ENCODE measurements at places on chromosomes 5 and 9. TPM values are rescaled to one million over a fixed set of nuclear protein-coding genes. Genes with fewer than 3 reads are reported as not detected.

- no peak for DNase-seq
Measured at GRCh38 chr5:179608131-179608581, 15.3 kb downstream of the HNRNPH1 start.

DNA sequence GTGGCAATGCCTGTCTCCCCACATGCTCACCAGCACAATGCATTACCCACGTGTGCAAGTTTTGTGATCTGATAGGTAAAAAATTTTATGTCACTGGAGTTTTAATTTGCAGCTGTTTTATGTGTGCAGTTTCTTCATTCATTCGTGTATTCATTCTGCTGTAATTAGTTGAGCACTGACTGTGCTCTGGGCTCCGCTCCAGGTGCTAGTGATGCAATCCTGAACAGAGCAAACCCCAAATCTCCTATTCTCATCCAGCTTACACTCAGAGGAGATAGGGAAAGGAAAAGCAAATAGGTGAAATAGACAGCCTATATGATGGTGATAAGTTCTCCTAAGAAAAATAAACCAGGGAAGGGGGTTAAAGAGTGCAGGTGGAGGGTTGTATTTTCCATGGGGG lies 148.4 kb downstream of the TENT4A start:
- DNase-seq = no peak

SMAD5 gene
- 60.8 TPM for polyA plus RNA-seq

IFNE gene
- 0.61 TPM for polyA plus RNA-seq

PCDHA9 gene
- not detected for polyA plus RNA-seq

GRCh38 chr9:87585123-87585855 lies 87.6 kb downstream of the DAPK1 start:
- no peak for DNase-seq

CDH9 gene
- not detected for polyA plus RNA-seq

GRCh38 chr9:91858213-91859030 lies 91.6 kb downstream of the ROR2 start:
- DNase-seq = no peak

GRIA1 gene
- not detected for polyA plus RNA-seq

PNPLA7 gene
- 0.25 TPM for polyA plus RNA-seq

GRCh38 chr9:98256756-98257155 lies 1.3 kb upstream of the TBC1D2 start:
- no peak for DNase-seq

DNA sequence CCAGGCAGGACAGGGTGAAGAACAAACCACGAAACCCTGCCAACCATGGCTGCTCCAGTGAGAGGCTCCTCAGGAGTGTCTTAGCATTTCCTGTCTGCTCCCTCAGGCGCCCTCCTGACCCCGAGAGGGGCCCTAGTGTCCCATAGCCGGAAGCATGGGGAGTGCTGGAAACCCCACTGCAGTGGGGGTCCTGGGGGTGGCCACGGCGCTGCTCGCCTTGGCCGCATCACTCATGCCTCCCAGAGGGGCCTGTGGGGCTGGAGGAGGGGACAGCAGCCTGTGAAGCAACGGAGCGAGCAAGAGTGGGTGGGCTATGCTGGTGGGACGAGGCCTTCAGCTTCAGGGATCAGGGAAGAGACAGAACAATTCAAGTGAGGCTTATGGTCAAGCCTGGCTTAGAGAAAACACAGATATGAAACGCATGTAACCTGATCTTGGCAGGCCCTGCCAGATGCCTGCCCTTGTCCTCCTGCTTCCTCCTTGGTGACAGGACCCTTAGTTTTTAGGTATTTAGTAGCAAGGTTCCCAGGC lies 219.1 kb downstream of the FANCC start:
- no peak for DNase-seq

DNA sequence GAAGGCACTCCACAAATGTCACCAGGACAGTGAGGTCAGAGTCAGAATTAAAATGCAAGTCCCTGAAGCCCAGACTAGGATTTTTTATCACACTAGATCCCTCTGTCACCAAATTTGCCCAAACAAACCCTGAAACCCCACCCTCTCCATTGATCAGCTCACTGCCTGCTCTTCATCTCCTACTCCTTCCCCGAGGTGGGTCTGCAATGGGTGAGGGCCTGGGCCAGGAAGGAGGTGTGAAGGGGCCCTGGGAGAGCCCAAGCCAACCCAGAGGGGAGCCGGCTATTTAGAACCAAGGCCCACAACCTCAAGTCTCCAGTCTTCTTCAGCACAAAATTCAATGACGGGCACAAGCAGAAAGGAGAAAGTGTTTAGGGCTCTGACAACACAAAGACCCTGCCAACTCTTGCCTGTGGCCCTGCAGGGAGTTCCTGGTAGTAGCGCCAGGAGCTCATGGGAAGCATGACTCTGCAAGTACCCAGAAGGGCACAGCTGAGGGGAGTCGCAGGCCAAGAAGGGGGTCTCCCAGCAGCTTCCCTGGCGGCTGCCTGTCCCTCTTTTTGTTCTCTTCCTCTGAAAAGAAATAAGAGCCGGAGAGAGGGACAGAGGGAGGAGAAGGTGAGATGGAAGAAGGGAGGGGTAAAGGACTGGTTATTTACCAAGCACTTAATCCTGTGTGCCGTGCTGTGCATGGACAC lies 5.5 kb downstream of the FOXI1 start:
- no peak for DNase-seq

GRCh38 chr5:160029004-160029403 lies 20.1 kb downstream of the TTC1 start:
- DNase-seq = no peak

DNA sequence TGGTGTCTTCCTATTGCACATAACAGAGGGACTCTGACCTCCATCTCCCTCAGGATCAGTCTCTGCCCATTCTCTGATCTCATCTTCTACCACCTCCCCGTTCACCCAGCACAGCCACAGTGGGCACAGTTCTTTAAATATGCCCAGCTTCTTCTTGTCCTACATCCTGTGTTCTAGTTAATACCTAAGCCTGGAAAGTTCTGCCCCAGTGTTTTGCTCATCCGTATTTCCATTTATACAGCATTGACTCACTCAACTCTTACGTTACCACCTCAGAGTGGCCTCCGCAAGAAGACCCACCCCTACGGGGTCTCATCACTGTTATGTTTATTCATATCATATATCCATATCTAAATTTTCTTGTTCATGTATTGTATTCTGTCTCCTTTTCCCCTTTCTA lies 315.5 kb downstream of the ADGRV1 start:
- DNase-seq = no peak

GRCh38 chr9:83238871-83239640 lies 176.1 kb upstream of the RASEF start:
- no peak for DNase-seq

DNA sequence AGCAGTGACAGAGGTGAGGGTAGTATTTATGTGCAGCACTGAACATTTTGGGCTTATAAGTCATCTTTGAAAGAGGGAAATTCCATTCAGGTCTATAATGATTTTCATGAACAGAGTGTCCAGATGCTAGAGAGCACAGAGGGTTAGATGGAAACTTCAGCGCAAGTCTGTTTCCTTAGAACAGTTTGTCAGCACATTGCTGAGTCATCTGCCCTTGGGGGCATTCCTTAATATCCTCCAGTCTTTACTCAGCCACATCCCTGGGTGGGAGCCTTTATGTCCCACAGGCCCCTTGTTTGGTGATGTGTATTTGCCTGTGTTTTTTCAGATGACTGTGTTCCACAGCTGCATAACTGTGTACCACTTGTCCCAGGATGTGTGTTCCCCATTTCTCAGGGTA lies 138.5 kb upstream of the S1PR3 start:
- DNase-seq = peak; percentile 92

GRCh38 chr9:71025201-71025600 lies 96.2 kb downstream of the TRPM3 start:
- no peak for DNase-seq

FRMD3 gene
- 0.03 TPM for polyA plus RNA-seq

GRCh38 chr5:80620211-80620610 lies 34.2 kb upstream of the MSH3 start:
- DNase-seq = no peak

DNA sequence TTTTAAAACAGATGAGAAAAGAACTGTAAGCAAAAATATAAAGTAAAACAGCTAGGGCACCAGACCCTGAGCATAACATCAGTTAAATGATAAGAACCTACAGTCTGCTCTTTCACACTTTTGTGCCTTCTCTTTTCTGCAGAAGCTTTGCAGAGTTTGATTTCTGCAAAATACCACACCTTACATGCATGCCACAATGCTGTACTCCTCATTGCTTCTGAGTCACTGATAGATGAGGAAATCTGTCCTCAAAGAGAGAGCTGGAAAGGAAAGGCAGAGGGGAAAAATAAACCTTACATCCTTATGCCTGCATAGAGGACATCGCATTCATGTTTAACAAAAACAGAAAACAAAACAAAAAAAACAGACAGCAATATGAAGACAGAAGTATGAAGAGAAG lies 142.9 kb downstream of the ATPSCKMT start:
- peak; percentile 1 for DNase-seq

DNA sequence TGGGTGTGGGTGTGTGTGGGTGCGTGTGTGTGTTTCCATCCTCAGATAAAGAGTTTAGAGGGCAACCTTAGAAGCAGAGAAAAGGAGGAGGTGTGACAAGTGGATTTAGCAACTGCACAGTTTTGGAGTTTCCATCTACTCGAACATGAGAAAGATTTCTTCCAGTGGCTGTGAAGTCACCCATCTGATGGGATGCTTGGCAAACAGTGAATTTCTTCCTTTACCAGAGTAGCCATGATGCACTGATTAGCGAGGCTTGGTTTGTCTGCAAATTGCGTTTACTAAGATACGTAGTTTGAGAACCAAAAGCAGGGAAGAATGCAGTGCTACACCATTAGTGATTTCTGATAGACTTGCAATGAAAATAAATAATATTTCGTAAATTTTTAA lies 791 bp upstream of the STARD4 start:
- no peak for DNase-seq

GRCh38 chr5:148909040-148909439 lies 82.6 kb downstream of the ADRB2 start:
- DNase-seq = no peak

DNA sequence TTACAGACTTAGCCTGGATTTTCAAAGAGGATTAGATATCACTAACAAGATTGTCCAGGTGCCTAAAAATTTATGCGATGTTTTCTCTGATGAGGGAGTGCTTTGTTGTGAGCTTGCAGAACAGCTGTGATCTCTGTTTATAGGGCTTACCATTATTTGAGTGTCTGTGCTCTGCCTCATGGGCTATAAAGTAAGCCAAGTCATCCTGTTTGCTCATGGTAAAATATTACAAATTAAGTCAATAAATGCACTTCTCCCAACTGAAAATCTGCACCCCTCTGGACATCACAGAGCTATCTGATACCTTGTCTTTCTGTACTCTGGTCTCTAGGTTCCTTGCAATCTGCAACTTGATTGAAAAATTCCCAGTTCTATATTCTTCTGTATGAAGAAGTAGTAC lies 293.4 kb upstream of the ACTBL2 start:
- no peak for DNase-seq

GRCh38 chr5:78300464-78301045 lies 6.1 kb upstream of the AP3B1 start:
- no peak for DNase-seq

PRUNE2 gene
- polyA plus RNA-seq = 1.3 TPM

DNA sequence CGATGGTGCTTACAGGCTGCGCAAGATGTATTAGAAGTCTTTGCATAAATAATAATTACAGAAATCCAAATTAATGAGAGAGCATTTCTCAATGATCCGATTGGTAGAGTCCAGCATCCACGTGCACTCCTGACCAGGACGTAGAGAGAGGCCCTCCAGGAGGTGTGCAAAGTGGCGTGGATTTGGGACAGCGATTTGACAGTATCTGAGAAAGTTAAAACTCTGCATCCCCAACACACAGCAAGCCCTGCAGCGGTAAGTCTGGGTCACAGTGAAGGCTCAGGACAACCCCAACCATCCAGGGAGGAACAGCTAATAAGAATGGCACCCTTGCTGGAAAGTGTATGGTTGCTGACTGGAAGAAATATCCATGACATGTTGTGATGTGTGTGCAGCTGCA lies 180.2 kb downstream of the AUH start:
- DNase-seq = no peak

DNA sequence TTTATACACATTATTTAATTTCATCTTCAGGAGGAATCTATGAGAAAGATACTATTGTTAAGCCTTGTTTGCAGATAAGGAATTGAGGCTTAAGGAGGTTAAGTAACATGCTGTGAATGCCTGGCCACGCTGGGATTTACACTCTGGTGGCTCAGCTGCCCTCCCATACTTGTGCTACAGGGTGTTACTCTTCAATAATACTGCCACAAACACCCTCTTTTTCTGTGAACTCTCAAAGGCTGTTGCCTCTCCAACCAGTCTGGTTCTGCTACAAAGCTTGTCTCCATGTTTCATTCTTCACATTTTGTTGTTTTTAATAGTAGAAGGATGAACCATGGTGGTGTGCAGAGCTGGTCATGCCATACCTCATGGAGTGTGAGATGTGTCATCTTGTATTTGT lies 76.7 kb upstream of the TNFAIP8 start:
- no peak for DNase-seq

GRCh38 chr9:13088720-13089427 lies 190.6 kb downstream of the MPDZ start:
- DNase-seq = peak; percentile 35

ASPN gene
- not detected for polyA plus RNA-seq

DNA sequence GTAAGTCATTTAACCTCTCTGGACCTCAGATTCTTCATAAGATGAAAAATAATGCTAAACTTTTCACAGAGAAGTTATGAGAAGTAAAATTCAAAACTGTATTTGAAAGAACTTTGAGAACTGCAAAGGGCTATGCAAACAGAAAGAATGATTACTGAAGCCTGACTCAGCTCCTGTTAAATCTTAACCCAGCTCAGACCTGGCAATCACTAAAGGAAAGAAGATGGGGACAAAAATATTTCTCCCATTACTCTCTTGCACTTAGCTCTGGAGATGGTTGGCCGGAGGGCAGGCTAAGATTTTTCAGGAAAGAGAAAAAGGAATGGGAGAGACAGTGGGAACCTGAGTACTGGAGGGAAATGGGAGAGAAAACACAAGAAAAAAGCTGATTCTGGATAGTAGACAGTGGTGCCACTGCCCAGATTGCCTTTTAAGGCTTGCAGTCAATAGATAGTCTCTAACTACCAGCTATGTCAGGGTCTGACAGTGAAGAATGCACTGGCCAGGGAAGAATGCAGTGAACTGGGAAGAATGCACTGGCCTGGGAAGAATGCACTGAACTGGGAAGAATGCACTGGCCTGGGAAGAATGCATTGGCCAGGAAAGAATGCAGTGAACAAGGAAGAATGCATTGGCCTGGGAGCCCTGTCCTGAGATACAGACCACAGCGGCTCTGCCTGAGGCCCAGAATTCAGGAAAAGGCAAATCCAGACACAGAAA lies 25.2 kb upstream of the CEMIP2 start:
- no peak for DNase-seq

GRCh38 chr9:37283730-37284325 lies 138.7 kb upstream of the GRHPR start:
- peak; percentile 22 for DNase-seq
